Metanephros (tissue), 2 donors: ENCODE measurements at places on chromosomes 2 and 18. TPM values are rescaled to one million over a fixed set of nuclear protein-coding genes. Genes with fewer than 3 reads are reported as not detected.

TMEM150A gene
- total RNA-seq: 20.2 TPM

ABCG8 gene
- 1.4 TPM for total RNA-seq

LIMS2 gene
- 13.8 TPM for total RNA-seq

OSR1 gene
- total RNA-seq: 7.8 TPM

GAD1 gene
- 2.0 TPM for total RNA-seq

COPS9 gene
- total RNA-seq: 82.9 TPM

ANO7 gene
- 1.6 TPM for total RNA-seq

LHCGR gene
- 1.3 TPM for total RNA-seq

BMP10 gene
- not detected for total RNA-seq

VSNL1 gene
- 3.3 TPM for total RNA-seq

NPPC gene
- total RNA-seq: 3.2 TPM

TACR1 gene
- total RNA-seq: 0.82 TPM

MPP4 gene
- total RNA-seq: 0.23 TPM

CYP27C1 gene
- 7.6 TPM for total RNA-seq

AGFG1 gene
- 79.8 TPM for total RNA-seq

CDK15 gene
- 1.3 TPM for total RNA-seq

CIB4 gene
- total RNA-seq: 0.29 TPM

ITGB6 gene
- 21.3 TPM for total RNA-seq

TMEM214 gene
- total RNA-seq: 33.5 TPM

DCC gene
- 7.9 TPM for total RNA-seq

HOXD9 gene
- 50.0 TPM for total RNA-seq

RAD51AP2 gene
- total RNA-seq: 0.12 TPM

SLC40A1 gene
- 104 TPM for total RNA-seq

SESTD1 gene
- total RNA-seq: 48.3 TPM
